ENCODE measurements at places on chromosomes 5 and 9. TPM values are rescaled to one million over a fixed set of nuclear protein-coding genes. Genes with fewer than 3 reads are reported as not detected.

The KIF4B gene
- under 0.01 TPM for total RNA-seq

The PCDHB5 gene
- total RNA-seq = 4.2 TPM

The ERCC8 gene
- total RNA-seq = 16.4 TPM

The IFNK gene
- total RNA-seq = not detected

The LCN10 gene
- 7.6 TPM for total RNA-seq

The ADAMTS16 gene
- total RNA-seq = 1.1 TPM

- DNase-seq = peak; percentile 60
- no peak overlapping the region for H3K4me3 ChIP-seq
- peak overlapping the region; percentile 8 for H3K27ac ChIP-seq
- H3K36me3 ChIP-seq = no peaks in the 10 kb centered on the region
- no peaks in the 10 kb centered on the region for H3K4me1 ChIP-seq
These were observed 134.6 kb upstream of the ADRA1B start for GRCh38 chr5:159781626-159782157.

GRCh38 chr5:75433814-75434506, 77.5 kb downstream of the CERT1 start:
- no peak overlapping the region for H3K4me3 ChIP-seq
- H3K36me3 ChIP-seq = no peaks in the 10 kb centered on the region
- no peak overlapping the region for H3K27ac ChIP-seq

DNA sequence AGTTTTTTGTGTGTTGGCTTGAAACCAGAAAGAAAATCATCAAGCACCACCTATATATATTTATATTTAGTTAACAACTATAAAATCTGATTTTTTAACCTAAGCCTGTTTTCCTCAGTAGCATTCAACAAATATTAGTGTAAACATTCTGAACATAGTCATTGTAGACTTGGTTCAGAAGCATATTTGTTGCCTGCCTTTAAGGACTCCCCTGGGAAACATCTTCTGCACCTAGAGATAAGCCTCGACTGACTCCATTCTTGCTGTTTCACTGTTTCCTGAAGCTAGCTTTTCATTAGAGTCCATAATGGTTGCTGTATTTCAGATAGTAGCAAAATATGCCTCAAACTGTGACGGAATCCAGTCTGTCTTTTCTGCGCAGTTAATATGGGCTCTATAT, 123.5 kb downstream of the TRIO start:
- no peak overlapping the region for H3K4me3 ChIP-seq
- DNase-seq = no peak
- H3K36me3 ChIP-seq = peaks cover 7% of the 10 kb centered on the region
- peak overlapping the region; percentile 73 for H3K27ac ChIP-seq

DNA sequence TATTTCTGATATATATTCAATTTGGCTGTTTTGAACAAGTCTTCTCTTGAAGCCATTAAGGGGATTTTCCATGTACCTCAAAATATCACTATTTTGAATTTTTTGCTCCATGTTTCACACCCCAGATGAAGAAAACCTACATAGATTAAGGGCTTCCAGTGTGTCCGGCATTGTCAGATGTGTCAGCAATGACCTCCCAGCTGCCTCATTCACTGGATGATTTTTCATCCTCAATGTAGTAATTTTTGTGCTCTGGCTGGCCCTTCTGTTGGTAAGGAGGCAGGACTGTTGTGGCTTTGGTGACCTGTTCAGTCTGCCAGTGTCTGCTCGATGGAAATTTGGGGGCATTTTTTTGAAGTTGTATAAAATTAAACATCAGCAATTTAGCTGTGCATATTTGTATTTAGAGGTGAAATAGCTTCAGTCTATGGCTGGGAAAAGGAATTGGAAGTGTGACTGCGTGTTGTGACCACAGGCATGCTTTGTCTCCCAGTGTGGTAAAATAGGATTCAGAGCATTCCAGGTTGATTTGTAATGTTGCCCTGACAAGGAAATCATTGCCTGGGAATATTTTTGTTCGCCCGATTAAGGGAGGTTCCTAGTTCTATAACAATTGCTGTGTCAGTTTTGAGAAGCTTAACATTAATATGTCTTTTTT, 312.4 kb downstream of the ARHGEF28 start:
- H3K4me3 ChIP-seq = no peak overlapping the region
- H3K27me3 ChIP-seq = no peaks in the 10 kb centered on the region
- H3K4me1 ChIP-seq = no peaks in the 10 kb centered on the region
- H3K36me3 ChIP-seq = no peaks in the 10 kb centered on the region
- H3K27ac ChIP-seq = no peak overlapping the region
- DNase-seq = peak; percentile 34

- H3K27me3 ChIP-seq = no peaks in the 10 kb centered on the region
- H3K27ac ChIP-seq = no peak overlapping the region
- no peak overlapping the region for H3K4me3 ChIP-seq
- peaks cover 12% of the 10 kb centered on the region for H3K36me3 ChIP-seq
These were observed 133.2 kb upstream of the PANK3 start for GRCh38 chr5:168712280-168712924.

DNA sequence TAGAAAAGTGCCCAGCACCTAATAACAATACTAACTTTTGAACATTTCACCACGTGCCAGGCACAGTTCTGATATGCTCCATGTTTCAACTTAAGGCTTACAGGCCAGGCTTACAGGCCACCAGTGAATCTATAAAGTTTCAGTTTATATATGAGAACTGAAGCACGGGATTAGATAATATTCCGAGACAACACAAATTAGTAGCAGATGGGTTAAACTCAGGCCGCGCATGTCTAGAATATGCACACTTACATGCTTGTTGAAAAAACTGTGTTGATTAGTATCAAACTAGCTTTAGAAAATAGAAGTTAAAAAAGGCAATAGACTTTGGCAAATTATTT, 587.9 kb downstream of the MTRR start:
- DNase-seq = no peak
- no peaks in the 10 kb centered on the region for H3K4me1 ChIP-seq
- no peak overlapping the region for H3K4me3 ChIP-seq
- H3K36me3 ChIP-seq = peaks cover 18% of the 10 kb centered on the region
- H3K27ac ChIP-seq = peak overlapping the region; percentile 88

DNA sequence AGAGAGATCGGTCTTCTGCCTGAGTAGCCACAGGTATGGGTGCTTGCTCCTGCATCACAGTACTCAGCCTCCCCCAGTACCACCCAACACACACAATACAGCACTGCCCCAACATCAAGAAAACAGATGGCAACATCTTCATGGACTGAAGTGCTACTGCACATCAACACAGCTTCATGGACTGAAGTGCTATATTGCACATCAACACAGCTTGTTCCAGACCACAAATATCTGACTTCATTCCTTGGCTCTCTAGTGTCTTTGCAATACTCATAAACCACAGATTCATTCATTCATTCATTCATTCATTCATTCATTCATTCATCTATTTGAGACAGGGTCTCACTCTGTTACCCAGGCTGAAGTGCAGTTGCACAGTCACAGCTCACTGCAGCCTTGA, 31.1 kb upstream of the PCA3 start:
- no peak overlapping the region for H3K4me3 ChIP-seq
- no peaks in the 10 kb centered on the region for H3K4me1 ChIP-seq
- H3K27ac ChIP-seq = no peak overlapping the region
- peak; percentile 29 for DNase-seq
- no peaks in the 10 kb centered on the region for H3K36me3 ChIP-seq
- no peaks in the 10 kb centered on the region for H3K27me3 ChIP-seq

- no peak overlapping the region for H3K4me3 ChIP-seq
- no peaks in the 10 kb centered on the region for H3K27me3 ChIP-seq
- no peak overlapping the region for H3K27ac ChIP-seq
- DNase-seq = no peak
- H3K4me1 ChIP-seq = peaks cover 45% of the 10 kb centered on the region
These were observed 22.4 kb downstream of the PHF2 start for GRCh38 chr9:93598647-93599241.

DNA sequence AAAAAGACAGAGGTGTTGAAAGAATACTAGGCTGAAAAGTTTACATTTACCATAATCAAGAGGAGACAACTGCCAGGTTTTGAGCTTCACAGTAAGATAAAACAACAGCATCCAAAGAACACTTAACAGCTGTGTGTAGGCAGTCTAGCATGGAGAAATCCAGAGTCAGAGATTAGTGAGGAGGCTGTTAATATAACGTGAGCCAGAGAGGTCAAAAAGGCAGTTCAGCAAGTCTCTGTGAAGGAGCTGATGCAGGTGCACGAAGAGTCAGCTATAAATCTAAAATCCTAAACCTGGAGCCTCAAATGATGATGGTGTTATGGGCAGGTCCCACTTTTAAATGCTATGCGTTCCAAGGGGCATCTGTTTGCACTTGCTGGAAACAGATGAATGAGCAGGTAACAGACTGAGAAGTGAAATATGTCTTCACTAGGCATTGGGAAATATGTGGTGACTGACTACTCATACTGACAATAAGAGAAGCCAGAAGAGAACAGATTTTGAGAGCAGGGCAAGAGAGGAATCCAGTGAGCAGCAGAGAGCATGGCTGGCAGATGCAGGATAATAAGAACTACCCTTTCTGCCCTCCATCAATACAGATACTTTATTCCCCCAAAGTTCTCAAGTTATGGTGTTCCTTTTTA, 8.7 kb downstream of the APTX start:
- no peaks in the 10 kb centered on the region for H3K27me3 ChIP-seq
- H3K4me1 ChIP-seq = peaks cover 20% of the 10 kb centered on the region
- H3K36me3 ChIP-seq = peaks cover 17% of the 10 kb centered on the region
- H3K4me3 ChIP-seq = no peak overlapping the region
- H3K27ac ChIP-seq = peak overlapping the region; percentile 53
- DNase-seq = no peak

DNA sequence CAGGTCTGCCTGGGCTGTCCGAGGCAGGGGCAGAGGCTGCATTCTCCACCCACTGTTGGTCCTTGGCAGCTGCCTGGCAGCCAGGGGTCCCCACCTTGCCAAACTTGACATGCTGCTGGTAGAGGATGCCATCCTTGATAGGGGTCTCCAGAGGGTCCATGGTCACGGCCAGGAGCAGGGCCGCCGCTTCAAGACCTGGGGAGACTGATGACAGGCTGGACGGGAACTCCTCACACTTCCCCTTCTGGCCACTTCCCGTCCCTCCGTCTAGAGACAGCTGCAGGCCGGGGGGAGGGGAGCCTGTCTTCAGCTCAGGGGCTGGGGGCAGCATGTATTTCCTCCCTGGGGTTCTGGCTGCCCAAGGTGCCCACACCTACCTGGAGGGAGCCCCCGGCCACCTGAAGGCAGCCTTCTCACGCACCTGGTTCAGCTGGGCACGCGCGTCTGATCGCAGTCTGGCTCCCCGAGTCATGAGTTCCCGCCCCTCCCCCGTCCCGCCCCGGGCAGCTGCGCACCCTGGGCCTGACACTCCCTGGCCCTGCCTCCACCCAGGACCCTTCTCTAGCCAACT, at the start of gene DOK3:
Gene DOK3, minus strand, starts transcription at position 446 of the 571 bp plus-strand sequence. Its CDS starts 286 bp downstream, at position 160.
- H3K4me1 ChIP-seq = peaks cover 13% of the 10 kb centered on the region
- H3K27me3 ChIP-seq = no peaks in the 10 kb centered on the region
- H3K36me3 ChIP-seq = peaks cover 47% of the 10 kb centered on the region

- no peak overlapping the region for H3K27ac ChIP-seq
- no peaks in the 10 kb centered on the region for H3K36me3 ChIP-seq
- no peaks in the 10 kb centered on the region for H3K27me3 ChIP-seq
- H3K4me3 ChIP-seq = no peak overlapping the region
These were observed 78.8 kb downstream of the F2RL2 start for GRCh38 chr5:76544268-76544926.

DNA sequence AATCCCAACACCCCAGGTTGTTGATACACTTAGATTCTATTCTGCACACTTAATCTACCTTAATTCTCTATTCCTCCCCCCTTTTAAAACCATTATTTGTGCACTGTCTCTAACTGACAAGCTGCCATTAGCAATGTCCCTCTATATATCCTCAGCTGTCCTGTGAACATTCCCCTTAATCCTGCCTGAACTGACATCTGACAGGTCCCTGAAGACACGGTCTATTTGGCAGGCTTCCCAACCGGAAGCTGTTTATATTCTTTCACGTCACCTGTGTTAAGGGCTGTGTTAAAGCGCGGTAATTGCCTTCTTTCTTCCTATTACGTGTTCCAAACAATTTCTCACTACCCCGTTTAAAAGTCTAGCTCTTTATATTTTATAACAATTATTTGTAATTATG, 277.3 kb downstream of the CDH9 start:
- H3K4me1 ChIP-seq = no peaks in the 10 kb centered on the region
- DNase-seq = no peak
- no peak overlapping the region for H3K4me3 ChIP-seq
- no peaks in the 10 kb centered on the region for H3K27me3 ChIP-seq
- H3K36me3 ChIP-seq = no peaks in the 10 kb centered on the region
- no peak overlapping the region for H3K27ac ChIP-seq

DNA sequence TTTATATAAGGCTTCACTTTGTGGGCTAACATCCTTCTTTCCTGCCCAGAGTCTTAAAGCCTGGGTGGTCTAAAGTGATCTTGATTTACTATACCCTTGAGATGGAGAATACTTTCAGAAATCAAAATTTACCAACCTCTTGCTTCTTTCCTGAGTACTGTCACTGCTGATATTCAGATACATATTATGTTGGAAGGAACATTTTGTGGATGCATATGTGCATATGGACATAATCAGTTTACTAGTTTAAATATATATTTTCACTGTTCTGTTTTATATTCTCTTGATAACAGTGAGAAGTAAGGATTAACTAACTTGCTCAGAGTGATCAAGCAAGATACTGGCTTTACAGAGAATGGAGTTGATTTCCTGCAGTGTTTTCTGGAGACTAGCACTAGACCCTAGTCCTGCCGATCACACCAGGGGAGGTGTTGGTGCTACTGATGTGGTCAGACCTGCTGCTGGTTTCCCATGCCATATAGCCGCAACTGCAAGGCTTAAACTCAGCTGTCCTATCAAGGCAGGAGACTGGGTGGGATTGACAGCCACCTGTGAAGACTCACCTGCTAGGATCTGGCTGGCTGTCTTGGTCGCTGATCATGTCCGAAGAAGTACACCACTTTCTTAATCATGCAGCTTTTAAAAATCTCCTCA, 57.6 kb downstream of the SLF1 start:
- H3K27me3 ChIP-seq = no peaks in the 10 kb centered on the region
- no peak overlapping the region for H3K4me3 ChIP-seq
- peaks cover 11% of the 10 kb centered on the region for H3K36me3 ChIP-seq

DNA sequence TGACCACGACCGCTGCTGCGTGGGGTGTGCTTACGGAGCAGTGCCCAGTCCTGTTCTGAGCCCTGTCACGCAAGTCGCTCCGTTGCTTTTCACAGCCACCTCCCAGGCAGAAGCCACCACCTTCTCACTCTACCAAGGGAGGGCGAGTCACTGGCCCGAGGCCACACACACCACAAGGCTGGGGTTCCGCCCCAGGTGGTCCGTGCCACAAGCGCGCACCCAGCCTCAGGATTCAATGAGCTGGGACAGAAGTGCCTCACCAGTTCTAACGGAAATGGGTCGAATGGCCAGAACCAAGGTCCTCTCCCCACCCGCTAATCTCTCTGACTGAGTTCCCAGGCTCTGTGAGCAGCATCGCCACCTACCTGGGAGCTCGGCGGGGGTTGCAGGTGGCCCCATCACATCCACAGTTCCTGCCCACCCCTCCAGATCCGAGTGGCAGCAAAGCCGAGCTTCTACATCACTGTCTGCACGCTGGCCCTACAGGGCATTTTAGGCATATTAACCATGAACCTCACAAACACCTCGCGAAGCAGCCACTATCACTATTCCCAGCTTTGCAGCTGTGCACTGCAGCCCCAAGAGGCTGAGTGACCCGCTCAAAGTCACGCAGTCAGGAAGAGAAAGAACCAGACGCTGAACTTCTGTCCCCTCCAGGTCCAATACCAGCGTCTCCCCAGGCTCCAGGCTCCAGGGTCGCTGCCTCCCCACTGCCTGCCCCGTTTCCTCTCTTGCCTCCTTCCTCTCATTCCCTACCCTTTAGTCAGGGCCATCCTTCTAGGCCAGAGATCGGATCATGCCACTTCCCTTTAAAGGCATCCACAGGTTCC, 92.1 kb upstream of the PHYKPL start:
- H3K27me3 ChIP-seq = peaks cover 16% of the 10 kb centered on the region
- H3K4me3 ChIP-seq = no peak overlapping the region
- no peak overlapping the region for H3K27ac ChIP-seq
- no peak for DNase-seq
- no peaks in the 10 kb centered on the region for H3K4me1 ChIP-seq
